ENCODE measurements at places on chromosomes 4 and X.
A peak's percentile ranks its signal among the peaks of the same experiment; 100 is the strongest.

GRCh38 chrX:96692454-96692853 lies 7.8 kb downstream of the DIAPH2 start:
- no peak for DNase-seq

DNA sequence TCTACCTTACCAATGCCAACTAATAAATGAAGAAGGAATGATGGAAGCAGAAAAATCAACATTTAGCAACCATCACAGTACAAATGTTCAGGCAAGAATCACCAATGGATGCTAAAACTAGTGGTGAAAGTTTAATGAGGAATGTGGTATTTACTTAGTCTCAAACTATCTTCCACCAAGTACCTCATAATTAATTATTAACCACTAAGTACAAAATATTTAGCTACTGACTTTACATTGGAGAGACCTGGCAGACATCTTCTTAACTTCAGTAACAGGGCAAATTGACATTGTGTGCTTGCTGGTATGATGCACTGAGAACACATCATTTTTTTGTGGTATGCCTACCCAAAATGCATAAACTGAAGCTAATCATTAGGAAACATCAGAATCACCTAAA lies 82.4 kb downstream of the DLG3 start:
- no peak for DNase-seq

- no peak for DNase-seq
Observed at GRCh38 chr4:822361-823175, 3.4 kb downstream of the CPLX1 start.

DNA sequence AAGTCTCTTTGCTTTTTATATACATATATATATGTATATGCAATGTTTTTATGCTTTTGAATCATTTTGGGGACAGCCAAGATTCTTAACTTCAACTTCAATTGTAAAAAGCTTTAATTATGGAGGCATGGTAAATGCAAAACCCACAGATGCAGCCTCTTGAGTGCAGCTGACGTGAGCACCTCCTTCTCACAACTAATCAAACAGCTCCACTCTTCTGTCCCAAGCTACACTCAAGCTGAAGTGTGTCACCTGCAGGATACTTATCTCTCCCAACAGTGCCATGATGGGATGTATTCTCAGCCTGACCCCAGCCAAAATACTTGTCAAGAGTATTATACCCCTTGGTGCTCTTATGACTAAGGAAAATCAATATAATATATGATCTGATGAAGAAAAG lies 60.7 kb upstream of the BLTP1 start:
- no peak for DNase-seq

GRCh38 chr4:23999714-24000469 lies 110.0 kb upstream of the PPARGC1A start:
- no peak for DNase-seq

- DNase-seq, result peak; percentile 14
Observed at GRCh38 chrX:16711893-16712547, 449 bp downstream of the CTPS2 start.

- no peak for DNase-seq
Observed at GRCh38 chr4:123976285-123976684, 579.7 kb downstream of the SPRY1 start.

- no peak for DNase-seq
Observed at GRCh38 chr4:38449506-38450174, 214.4 kb upstream of the KLF3 start.

GRCh38 chr4:85901500-85901899 lies 426.6 kb downstream of the ARHGAP24 start:
- DNase-seq, result no peak

GRCh38 chr4:33255094-33255493 lies 2534.9 kb downstream of the PCDH7 start:
- DNase-seq, result no peak

DNA sequence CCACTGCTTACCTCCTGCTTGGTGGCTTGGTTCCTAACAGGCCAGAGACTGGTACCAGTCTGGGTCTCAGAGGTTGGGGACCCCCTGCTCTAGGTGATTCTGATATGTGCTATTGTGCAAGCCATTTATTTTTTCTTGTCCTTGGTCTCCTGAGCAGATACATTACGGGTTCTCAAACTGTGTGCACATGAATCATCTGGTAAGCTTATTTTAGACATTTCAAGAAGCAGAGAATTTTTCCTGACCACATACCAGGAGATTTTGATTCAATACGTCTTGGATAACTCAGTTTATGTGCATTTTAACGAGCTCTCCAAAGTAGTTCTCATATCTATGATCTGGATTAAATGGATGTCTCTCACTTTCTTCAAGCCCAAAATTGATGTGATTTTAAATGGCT lies 77.2 kb downstream of the FHIP1A start:
- no peak for DNase-seq

DNA sequence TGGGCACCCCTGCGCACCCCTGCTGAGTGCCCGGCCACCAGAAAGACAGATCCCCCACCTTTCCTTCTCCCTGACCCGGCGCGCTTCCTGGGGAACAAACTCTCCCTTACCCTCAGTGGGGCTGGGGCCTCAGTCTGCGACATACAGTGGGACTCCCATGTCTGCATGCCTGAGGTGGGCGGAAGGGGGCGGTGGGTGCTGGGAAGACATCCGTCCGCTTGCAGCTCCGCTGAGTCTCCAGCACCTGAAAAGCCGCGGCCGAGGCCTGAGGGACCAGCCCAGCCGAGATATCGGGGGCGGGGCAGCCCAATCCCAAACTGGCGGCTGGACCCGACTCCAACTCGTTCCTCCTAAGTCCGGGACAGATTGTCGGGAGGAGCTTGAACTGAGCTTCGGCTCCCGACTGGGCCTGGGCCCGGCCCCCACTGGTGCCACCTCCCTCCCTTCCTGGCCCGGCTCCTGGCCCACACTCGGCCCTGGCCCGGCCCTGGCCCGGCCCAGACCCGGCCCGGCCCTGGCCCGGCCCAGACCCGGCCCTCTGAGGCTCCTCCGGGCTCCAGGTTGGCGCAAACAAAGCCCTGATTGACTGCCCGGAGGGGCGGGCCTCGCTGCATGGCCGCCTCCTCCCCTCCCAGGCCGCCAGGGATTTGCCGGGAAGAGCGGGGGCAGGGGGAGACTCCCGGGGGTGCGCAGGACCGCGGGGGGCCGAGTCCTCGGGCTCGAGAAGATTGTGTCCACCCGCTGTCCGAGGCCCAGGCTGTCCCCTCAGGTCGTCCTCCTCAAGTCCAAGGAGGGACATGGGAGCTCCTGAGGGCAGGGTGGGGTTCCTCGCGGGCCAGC lies 877 bp upstream of the SLC16A2 start:
- DNase-seq, result peak; percentile 6

DNA sequence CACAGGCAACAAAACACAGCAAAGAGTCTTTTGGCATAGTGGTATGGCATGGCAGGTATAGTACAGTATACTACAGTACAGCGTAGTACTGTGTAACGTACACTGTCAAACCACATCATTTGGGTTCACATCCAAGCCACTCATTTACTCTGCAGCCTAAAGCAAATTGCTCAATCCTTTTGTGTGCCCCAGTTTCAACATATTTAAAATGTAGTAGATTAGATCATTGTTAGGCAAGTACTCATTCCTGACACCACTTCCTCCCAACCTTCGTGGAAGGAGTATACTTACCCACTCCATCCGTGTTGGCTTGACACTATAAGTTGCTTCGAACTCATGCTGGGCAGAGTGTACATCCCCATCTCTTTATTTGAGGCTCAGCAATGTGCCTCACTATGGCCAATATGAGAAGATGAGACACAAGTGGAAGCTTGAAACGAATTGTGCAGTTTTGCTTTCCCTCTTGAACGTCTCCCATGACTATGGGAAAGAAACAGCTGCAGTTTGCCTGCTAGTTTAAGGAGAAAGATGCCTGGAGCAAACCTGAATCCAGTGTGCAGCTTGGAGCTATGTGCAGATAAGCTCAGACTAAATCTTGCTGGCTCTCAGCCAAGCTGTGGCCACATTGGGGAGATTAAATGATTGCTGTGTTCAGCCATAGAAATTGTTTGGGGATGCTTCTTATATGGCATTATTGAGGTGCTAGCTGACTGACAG lies 85.7 kb upstream of the TBL1X start:
- no peak for DNase-seq

GRCh38 chr4:20378181-20378580 lies 126.5 kb downstream of the SLIT2 start:
- no peak for DNase-seq
